Glomerular endothelial cell (primary cell): ENCODE measurements at places on chromosomes 7 and 10. TPM values are rescaled to one million over a fixed set of nuclear protein-coding genes. Genes with fewer than 3 reads are reported as not detected.

Gene TWNK
- 4.7 and 11.6 TPM in 2 replicates for total RNA-seq

Gene ERVW-1
- not detected in 2 replicates for total RNA-seq

Gene STOX1
- 0.10 TPM in 1 of 2 replicates, not detected in the other for total RNA-seq

Gene PROSER2
- total RNA-seq = 12.7 and 17.1 TPM in 2 replicates

Gene OR2A5
- total RNA-seq = not detected in 2 replicates

Gene MKX
- total RNA-seq = 0.19 TPM in 1 of 2 replicates, not detected in the other

Gene ARMC10
- total RNA-seq = 22.1 and 28.6 TPM in 2 replicates

Gene COL28A1
- not detected in 2 replicates for total RNA-seq

Gene CALD1
- 151 and 251 TPM in 2 replicates for total RNA-seq

Gene EPDR1
- 18.1 and 21.3 TPM in 2 replicates for total RNA-seq

Gene C10orf53
- not detected in 2 replicates for total RNA-seq

Gene MYH16
- 0.12 and 1.3 TPM in 2 replicates for total RNA-seq

Gene CDC14C
- total RNA-seq = not detected in 2 replicates

Gene AKR1D1
- not detected in 2 replicates for total RNA-seq

Gene TRIL
- 0.48 and 1.2 TPM in 2 replicates for total RNA-seq

Gene ZDHHC16
- total RNA-seq = 39.3 and 61.9 TPM in 2 replicates

Gene PITRM1
- total RNA-seq = 86.2 and 110 TPM in 2 replicates

Gene GPR37
- 1.2 and 2.2 TPM in 2 replicates for total RNA-seq

Gene ABCB1
- total RNA-seq = 1.3 and 3.7 TPM in 2 replicates

Gene TRAPPC14
- 9.3 and 20.0 TPM in 2 replicates for total RNA-seq

Gene EPO
- not detected in 2 replicates for total RNA-seq

Gene CLDN3
- total RNA-seq = not detected in 2 replicates

Gene WDFY4
- total RNA-seq = 0.41 and 1.1 TPM in 2 replicates

Gene AMPH
- 0.29 TPM in 1 of 2 replicates, not detected in the other for total RNA-seq

Gene MSMB
- total RNA-seq = not detected in 2 replicates

Gene VPS37D
- 2.8 and 6.9 TPM in 2 replicates for total RNA-seq

Gene LBX1
- total RNA-seq = not detected in 2 replicates

Gene ZCWPW1
- 0.78 and 4.5 TPM in 2 replicates for total RNA-seq

Gene CPN1
- total RNA-seq = not detected in 2 replicates

Gene TEX47
- total RNA-seq = not detected in 2 replicates

Gene CCDC6
- 29.1 and 31.0 TPM in 2 replicates for total RNA-seq

Gene LAMB4
- total RNA-seq = 0.24 and 0.47 TPM in 2 replicates

Gene PPP1R17
- not detected in 2 replicates for total RNA-seq

Gene SOSTDC1
- not detected in 2 replicates for total RNA-seq

Gene ADAM12
- total RNA-seq = 5.6 and 15.4 TPM in 2 replicates

Gene NKX1-2
- total RNA-seq = not detected in 2 replicates

Gene PTPN20
- total RNA-seq = 0.12 and 0.39 TPM in 2 replicates

Gene SUGCT
- total RNA-seq = 3.1 and 4.3 TPM in 2 replicates
